ENCODE measurements at places on chromosomes 4 and X.

DNA sequence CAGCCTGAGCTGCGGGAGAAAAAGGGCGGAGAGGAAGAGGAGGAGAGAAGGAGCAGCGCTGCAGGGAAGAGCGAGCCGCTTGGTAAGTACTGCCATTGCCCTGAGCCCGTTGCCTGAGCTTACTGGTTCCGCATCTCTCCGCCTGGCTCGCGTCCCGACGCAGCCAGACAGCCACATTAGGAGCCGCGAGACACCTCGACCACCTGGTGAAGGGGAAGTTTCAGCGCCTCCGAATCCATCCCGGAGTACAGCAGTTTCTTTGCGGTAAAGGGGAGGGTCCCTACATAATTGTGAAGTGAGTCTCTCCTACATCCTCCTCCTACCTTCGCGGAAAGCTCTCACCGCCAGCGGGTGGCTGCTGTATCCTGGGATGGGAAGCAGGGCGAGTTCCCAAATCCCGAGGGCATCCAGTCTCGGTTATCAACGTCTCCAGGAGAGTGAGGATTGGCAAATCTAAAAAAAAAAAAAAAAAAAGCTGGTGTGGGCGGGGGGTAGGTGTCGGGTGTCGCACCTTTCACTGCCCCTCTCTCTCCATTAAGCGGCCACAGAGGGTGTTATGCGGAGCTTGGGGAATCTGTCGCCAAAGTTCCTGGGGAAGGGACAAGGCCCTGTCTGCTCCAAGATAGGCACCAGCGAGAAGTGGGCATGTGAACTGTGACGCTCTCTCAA, 7.9 kb downstream of the TBX22 start:
- no peak for DNase-seq

DNA sequence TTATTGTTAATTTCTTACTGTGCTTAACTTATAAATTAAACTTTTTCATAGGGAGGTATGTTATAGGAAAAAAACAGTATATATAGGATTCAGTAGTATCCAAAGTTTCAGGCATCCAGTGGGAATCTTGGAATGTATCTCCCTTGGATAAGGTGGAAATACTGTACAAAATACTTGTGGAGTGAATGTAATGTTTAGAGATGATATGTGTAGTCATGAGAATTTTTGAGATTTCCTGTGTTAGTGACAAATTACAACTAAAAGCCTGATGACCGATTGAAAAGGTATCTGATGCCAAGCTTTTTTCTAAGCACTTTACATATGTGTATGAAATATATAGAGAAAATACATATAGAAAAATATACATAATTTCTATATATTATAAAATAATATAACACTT, 69.2 kb downstream of the STK32B start:
- DNase-seq: no peak

GRCh38 chr4:81651243-81651899, 179.7 kb upstream of the RASGEF1B start:
- no peak for DNase-seq

DNA sequence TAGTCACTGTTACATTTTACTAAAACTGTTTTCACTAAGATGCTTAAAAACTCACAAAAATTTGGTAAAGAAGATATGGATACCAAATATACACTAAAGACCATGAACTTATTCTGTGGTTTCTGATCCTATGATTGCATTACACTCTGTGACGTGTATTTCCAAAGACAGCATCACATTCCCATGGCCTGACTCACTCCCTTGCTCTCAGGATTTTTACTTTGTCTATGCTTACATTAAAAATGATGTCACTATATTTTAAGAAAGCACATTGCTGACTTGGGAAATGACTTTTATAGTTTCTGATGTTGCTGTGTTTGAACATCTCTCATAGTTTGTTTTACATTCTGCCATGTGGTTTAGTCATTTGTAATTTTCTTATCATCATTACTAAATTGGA, 327.9 kb upstream of the MAGEB18 start:
- no peak for DNase-seq

- no peak for DNase-seq
Observed at GRCh38 chr4:18388039-18388438, 366.5 kb upstream of the LCORL start.

Measured in activated T-helper 1 cell treated with Interleukin-2 at 50 U/mL for 16 hours (primary cell).